ENCODE measurements at places on chromosomes 4 and X.
A peak's percentile ranks its signal among the peaks of the same experiment; 100 is the strongest.

- no peaks in the 10 kb centered on the region for H3K4me1 ChIP-seq
- no peak overlapping the region for H3K27ac ChIP-seq
- H3K36me3 ChIP-seq = no peaks in the 10 kb centered on the region
- no peak for DNase-seq
- H3K4me3 ChIP-seq = no peak overlapping the region
Measured at GRCh38 chrX:95040104-95040503, 1366.1 kb downstream of the FAM133A start.

GRCh38 chr4:10283761-10284160 is 167.2 kb upstream of the WDR1 start:
- H3K4me3 ChIP-seq = no peak overlapping the region
- DNase-seq = no peak
- no peak overlapping the region for H3K27ac ChIP-seq
- H3K4me1 ChIP-seq = no peaks in the 10 kb centered on the region

- no peak overlapping the region for H3K4me3 ChIP-seq
- no peak for DNase-seq
- H3K4me1 ChIP-seq = no peaks in the 10 kb centered on the region
- peak overlapping the region; percentile 86 for H3K27ac ChIP-seq
Measured at GRCh38 chr4:912548-913279, 19.4 kb downstream of the GAK start.

GRCh38 chrX:39398963-39399261 is 597.7 kb downstream of the MID1IP1 start:
- no peaks in the 10 kb centered on the region for H3K4me1 ChIP-seq
- H3K27me3 ChIP-seq = peaks cover 67% of the 10 kb centered on the region
- no peak overlapping the region for H3K27ac ChIP-seq
- no peak overlapping the region for H3K4me3 ChIP-seq

DNA sequence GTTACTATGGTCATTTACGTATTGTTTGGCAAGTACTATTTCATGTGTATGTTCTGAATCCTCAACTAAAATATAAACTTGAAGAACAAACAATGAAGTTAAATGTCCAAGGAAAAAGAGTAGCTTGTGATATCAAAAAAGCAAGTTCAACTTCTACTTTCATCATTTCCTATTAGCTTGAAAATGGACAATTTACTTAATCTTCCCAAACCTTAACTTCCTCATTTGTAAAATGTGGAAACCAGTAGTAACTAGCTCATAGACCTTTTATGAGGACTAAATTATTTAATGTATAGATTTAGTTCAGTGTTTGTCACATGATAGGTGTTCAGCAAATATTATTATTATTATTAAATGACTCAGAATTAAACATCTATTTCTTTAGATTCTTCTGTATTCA is 276.8 kb upstream of the TET2 start:
- H3K27ac ChIP-seq = no peak overlapping the region
- no peaks in the 10 kb centered on the region for H3K36me3 ChIP-seq
- no peaks in the 10 kb centered on the region for H3K27me3 ChIP-seq
- no peak overlapping the region for H3K4me3 ChIP-seq

GRCh38 chrX:6228720-6229119 is at the start of gene NLGN4X:
Gene NLGN4X, minus strand, starts transcription at chrX:6228867. Its CDS starts 77,401 bp downstream, at chrX:6151466.
- peaks cover 6% of the 10 kb centered on the region for H3K4me1 ChIP-seq
- no peaks in the 10 kb centered on the region for H3K36me3 ChIP-seq
- no peak for DNase-seq
- peaks cover 36% of the 10 kb centered on the region for H3K27me3 ChIP-seq

DNA sequence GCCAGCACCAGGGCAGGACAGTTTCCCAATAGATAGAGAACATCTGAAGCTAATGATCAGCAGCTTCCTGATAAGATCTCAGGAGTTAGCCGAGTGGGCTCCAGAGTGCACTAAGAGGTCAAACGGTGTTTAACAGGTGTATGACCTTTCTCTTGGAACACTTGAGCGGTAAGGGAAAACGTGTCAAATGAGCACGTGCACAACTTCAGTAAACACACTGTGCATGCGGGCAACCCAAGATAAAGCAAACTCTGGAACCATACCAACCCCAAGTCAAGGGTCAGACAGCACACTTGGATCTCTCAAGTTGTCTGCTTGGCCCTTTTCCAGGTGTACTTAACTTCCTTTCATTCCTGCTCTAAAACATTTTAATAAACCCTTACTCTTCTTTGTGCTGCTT is 1941.5 kb upstream of the PCDH10 start:
- no peak for DNase-seq
- H3K27ac ChIP-seq = no peak overlapping the region
- H3K27me3 ChIP-seq = no peaks in the 10 kb centered on the region
- H3K4me3 ChIP-seq = no peak overlapping the region

- no peaks in the 10 kb centered on the region for H3K36me3 ChIP-seq
- H3K27ac ChIP-seq = peak overlapping the region; percentile 32
- no peaks in the 10 kb centered on the region for H3K27me3 ChIP-seq
- H3K4me1 ChIP-seq = no peaks in the 10 kb centered on the region
- no peak overlapping the region for H3K4me3 ChIP-seq
Measured at GRCh38 chrX:123408821-123409737, 225.0 kb downstream of the GRIA3 start.

- no peaks in the 10 kb centered on the region for H3K4me1 ChIP-seq
- no peak overlapping the region for H3K27ac ChIP-seq
- no peaks in the 10 kb centered on the region for H3K36me3 ChIP-seq
- no peak for DNase-seq
- no peaks in the 10 kb centered on the region for H3K27me3 ChIP-seq
Measured at GRCh38 chr4:166726832-166727231, 507.5 kb downstream of the SPOCK3 start.

DNA sequence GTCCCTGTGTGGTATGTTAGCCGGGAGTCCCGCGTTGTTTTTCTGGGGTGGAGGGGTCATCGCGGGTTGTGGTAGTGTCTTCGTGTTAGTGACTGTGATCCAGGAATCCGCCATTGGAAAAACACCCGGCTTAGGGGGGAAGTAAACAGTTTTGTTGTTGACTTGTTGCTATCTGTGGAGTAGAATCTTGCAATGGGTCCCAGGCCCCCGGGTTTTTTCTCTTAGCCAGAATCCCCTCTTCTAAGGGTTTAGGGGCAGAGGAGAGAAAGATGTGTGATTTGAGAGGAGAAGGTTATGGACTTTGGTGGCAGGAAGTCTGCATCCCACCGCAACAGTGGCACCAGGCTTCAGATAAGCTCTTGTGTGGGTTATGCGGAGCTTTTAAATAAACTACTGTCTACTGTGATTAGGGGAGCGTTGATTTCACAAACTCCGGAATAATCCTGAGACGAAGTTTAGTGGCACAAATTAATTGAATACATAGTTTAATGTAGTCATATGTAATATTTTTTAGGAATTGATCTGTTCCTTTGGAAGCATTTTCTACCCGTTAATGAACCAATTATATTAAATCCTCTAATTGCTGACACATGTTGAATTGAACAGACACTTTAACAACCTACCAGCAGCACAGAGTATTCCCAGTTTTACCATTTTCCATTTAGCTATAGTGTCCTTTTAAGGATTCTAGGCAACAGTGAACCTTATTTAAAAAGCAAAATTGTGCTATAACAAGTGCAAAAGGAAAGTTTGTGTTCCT is 1.4 kb downstream of the DDX3X start:
- H3K4me3 ChIP-seq = peak overlapping the region; percentile 92

GRCh38 chr4:133124746-133125145 is 24.3 kb upstream of the PCDH10 start:
- no peaks in the 10 kb centered on the region for H3K36me3 ChIP-seq
- H3K4me1 ChIP-seq = no peaks in the 10 kb centered on the region
- no peak overlapping the region for H3K4me3 ChIP-seq
- H3K27me3 ChIP-seq = no peaks in the 10 kb centered on the region
- no peak for DNase-seq

GRCh38 chr4:4574792-4575191 is 32.9 kb upstream of the STX18 start:
- no peaks in the 10 kb centered on the region for H3K36me3 ChIP-seq
- no peak for DNase-seq
- peak overlapping the region; percentile 91 for H3K4me3 ChIP-seq
- no peaks in the 10 kb centered on the region for H3K4me1 ChIP-seq
